NCI-H2029 (cell line): ENCODE measurements at places on chromosomes 6 and 20.

- DNase-seq, result no peak
Observed at GRCh38 chr6:17703256-17703694, 3.5 kb downstream of the NUP153 start.

GRCh38 chr6:85004361-85004995 lies 240.1 kb upstream of the TBX18 start:
- DNase-seq, result no peak

- DNase-seq, result no peak
Observed at GRCh38 chr20:61510778-61511330, 258.8 kb downstream of the CDH4 start.

DNA sequence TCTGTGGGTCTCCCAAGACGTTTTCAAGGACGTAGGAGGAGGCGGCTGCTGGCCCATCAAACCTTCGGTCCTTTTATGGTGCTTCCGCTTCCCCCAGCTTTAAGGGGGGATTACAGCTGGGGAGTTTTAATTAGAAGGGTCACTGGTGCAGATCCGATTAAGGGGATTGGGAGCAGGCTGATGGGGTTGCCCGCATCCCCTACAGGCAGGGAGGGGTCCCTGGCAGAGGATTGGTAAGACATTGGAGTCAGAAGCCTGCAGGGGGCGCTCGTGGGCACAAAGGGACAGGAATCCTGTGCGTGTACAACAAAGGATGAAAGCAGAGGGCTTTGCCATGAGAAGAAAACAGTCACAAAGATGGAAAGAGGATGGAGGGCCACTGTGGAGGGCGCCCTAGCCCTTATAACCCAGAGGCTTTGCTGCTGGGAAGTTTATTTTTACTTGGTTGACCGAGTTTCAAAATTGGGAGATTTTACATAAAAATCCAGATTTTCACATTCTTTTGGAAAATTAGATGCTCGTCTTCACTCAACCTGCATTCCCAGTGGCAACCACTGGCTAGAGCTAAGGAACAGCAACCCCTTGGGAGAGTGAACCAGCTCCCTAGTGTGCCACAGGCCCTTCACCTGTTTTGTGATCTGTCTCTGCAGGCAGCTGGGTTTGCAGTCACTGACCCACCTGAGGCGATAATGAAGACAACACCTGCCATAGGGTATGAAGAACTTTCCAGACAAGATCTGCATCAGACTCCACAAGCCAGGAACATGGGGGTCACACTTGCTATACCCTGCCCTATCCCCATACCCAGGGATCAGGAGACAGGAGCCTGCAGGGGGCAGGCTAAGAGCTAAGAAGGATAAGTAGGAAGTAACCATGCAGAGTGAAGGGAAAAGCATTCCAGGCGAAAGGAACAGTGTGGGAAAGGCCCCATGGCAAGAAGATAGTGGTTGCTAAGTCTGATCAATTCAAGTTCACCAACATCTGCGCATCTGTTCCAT lies 97.7 kb downstream of the KCNB1 start:
- DNase-seq, result peak; percentile 21

GRCh38 chr6:158468666-158469065 lies 91.2 kb upstream of the TMEM181 start:
- peak; percentile 7 for DNase-seq
